ENCODE measurements at places on chromosomes 1 and 21. TPM values are rescaled to one million over a fixed set of nuclear protein-coding genes. Genes with fewer than 3 reads are reported as not detected.

Gene FCGR1A
- total RNA-seq, result 13.2 TPM

Gene MTARC1
- total RNA-seq, result 13.2 TPM

Gene CD1C
- 1.4 TPM for total RNA-seq

Gene MPL
- total RNA-seq, result not detected

Gene NTMT2
- total RNA-seq, result not detected

Gene GRIK1
- total RNA-seq, result not detected

Gene GPR61
- total RNA-seq, result 0.29 TPM

Gene ADAMTSL4
- total RNA-seq, result 17.2 TPM

Measured in mucosa of gallbladder (tissue), 1 donor.